ENCODE measurements at places on chromosomes 1 and 21. TPM values are rescaled to one million over a fixed set of nuclear protein-coding genes. Genes with fewer than 3 reads are reported as not detected.

DNA sequence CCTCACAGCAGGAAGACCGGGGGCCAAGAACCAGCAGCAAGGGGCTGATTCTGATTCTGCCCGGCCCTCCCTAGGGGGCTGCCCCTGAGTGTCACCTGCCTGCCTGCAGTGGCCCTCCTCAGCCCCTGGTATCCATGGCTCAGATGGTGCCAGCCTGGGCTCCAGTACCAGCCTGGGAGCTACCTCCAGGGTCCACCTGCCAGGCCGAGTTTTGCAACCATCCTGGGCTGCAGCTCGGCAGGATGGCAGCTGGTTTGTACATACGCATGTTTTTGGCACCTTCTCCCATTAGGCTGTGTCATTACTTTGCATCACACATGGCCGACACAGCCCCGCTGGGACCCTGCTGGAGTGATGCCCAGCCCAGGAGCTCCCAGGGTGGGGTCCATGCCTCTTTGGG is 93.3 kb upstream of the WNT4 start:
- DNase-seq: no peak

DNA sequence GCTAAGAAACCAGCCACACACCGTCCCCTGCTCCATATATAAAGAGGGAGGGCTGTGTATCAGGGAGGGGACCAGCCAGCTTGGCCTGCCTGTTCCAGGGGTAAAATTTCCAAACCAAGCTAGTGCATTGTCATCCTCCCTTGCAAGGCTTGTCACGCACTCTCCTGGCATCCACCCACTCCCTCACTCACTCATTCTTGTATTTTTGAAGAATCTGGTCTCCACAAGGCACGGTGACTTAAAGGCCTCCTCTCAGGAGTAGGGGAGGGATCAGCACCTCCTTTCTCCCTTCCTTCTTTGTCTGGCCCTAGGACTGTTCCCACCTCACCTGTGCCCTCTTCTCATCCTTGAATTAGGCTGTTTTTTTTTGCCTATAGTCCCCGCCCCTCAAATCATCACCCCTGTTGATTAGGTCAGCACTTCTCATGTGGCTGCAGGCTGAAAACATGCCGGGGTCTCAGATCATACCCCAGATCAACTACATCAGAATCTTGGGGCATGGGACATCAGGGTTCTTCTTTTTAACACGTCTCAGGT is 5.0 kb downstream of the ABCA4 start:
- no peak for DNase-seq

GRCh38 chr1:214414691-214415090 is 133.7 kb downstream of the SMYD2 start:
- DNase-seq: no peak

DNA sequence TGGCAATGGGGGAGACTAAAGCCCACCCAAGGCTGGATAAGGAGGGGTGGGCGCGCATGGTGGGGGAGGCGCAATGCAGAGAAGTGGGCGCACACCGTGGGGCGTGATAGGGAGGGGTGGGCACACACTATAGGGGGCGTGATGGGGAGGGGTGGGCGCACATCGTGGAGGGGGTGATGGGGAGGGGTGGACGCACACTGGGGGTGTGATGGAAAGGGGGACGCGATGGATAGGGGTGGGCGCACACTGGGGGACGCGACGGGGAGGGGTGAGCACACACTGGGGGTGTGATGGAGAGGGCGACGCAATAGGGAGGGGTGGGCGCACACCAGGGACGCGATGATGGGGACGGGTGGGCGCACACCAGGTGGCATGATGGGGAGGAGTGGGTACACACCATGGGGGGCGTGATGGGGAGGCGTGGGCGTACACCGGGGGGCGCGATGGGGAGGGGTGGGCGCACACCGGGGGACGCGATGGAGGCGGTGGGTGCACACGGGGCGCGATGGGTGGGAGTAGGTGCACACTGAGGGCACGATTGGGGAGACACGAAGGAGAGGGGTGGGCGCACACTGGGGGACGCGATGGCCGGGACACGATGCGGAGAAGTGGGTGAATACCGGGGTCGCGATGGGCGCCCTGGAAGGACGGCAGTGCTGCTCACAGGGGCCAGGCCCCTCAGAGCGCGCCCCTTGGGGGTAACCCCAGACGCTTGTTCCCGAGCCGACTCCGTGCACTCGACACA is 929 bp downstream of the SUMO3 start:
- DNase-seq: no peak

DNA sequence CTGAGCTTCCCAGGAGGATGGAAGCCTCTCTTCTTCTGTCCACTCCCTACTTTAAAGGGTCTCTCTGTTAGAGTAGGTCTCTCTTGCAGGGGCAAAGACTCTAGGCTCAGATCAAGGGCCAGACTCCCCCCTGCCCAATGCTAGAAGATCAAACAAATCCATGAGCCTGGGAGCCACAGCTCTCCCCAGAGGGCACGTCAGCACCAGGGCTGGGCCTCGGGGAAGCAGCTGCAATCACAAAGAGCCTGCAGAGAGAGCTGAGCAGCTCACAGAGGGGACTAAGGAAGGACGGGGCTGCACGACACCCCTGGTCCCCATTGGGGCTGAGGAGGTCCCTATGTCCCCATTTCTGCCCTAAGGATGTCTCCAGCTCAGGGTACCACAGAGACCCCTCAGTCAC is 3.9 kb downstream of the CNTN2 start:
- no peak for DNase-seq

GRCh38 chr1:119808972-119809550 is 2.2 kb downstream of the REG4 start:
- peak; percentile 70 for DNase-seq

DNA sequence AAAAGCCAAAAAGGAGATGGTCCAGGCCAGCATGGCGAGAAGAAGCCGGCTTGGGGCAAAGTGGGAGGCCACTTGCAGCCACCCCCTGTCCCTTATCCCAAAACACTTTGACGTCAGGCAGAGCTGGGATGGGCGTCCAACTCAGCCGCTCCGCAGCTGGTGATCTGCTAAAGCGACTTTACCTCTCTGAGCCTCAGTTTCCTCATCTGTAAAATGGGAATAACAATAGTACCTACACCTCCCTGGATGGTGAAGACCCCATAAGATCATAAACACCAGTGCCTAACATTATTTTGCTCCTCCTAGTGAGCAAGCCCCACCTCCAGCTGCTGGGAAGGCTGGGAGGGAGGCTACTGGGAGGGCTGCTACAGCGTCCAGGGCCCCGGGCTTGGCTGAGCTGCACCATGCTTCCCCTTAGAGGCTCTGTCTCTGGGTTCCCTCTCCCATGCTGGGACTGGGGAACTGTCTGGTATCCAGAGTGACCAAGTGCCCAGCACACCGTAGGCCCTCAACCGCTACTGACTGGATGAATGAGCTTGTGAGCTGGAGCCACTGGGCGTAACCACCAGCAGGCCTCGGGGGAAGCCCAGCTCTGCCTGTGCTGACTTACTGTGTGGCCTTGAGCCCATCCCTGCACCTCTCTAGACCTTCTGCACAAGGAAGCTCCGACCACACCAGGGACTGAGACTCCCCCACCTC is 18.3 kb downstream of the IFFO2 start:
- DNase-seq: no peak

GRCh38 chr1:186618401-186619170 is 61.6 kb downstream of the PTGS2 start:
- DNase-seq: peak; percentile 2

DNA sequence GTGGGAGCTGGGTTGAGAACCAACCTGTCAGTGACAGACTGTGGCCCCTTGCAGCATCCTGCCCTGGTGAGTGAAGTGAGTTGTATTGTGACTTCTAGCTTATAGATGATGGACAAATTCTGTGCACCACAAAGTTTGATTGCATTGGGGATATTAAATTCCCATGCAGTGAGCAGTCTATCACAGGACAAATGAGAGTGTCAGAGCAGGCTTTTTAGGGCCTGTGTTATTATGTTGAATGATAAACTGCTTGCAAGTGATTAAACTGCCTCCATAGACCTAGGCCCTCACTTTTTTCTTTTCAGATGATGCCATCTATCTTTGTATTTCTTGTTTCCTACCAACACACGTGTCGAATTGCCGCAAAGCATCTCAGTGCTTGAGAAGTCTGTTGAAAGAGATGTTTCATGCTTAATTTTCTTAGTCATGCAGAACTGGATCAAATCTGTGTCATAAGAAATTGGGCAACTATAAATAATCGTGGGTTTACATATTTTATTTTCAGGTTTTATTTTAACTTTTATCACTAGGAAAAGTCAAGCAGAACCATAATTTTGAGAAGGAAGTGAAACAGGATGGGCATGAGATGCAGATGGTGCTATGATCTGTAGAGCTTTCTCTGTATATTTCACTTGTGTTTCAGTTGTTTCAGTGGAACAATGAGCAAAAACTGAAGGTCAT is 199.2 kb downstream of the S1PR1 start:
- DNase-seq: no peak

DNA sequence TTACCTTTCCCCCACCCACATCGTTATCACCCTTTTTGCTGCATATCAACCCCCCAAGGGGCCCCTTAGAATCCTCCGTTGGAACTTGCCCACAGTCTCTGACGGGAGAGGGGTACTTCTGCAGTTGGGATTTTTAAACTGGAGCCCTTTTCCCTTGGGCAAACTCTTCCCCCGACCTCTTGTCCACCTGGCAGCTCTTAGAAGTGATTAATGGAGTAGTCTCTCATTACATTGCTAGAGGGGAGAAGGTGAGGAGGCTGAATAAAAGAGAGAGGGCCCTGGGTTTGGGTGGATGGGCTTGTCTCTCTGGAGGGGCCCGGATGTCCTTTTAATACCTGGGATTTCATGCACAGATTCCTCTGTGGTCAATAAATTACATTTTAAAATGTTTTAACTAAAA is 27.2 kb upstream of the TSPAN2 start:
- no peak for DNase-seq

- DNase-seq: no peak
Measured at GRCh38 chr1:156268336-156268735, 14.3 kb downstream of the SMG5 start.

GRCh38 chr1:213727853-213728592 is 259.8 kb upstream of the PROX1 start:
- no peak for DNase-seq

GRCh38 chr1:44842862-44843655 is at the start of gene PTCH2:
Gene PTCH2, minus strand, starts transcription at chr1:44843253. Its CDS starts 321 bp downstream, at chr1:44842932.
- DNase-seq: no peak

DNA sequence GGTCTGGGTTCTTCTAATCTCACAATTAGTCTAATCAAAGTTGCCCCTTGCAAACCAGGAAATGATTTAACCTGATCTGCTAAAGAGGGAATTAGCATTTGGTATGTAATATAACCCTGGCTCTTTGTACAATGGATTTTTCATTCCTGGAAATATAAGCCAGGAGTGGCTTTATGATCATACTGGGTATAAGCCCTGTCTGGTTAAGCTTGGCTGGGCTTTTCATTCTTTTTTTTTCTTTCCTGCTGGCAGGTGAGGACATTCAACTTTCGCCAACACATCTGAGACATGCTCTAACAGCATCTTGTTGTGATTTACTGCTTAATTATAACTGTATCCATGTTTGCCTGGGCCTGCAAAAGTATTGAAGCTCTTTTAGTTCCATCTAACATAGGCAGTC is 20.4 kb upstream of the SDE2 start:
- no peak for DNase-seq

DNA sequence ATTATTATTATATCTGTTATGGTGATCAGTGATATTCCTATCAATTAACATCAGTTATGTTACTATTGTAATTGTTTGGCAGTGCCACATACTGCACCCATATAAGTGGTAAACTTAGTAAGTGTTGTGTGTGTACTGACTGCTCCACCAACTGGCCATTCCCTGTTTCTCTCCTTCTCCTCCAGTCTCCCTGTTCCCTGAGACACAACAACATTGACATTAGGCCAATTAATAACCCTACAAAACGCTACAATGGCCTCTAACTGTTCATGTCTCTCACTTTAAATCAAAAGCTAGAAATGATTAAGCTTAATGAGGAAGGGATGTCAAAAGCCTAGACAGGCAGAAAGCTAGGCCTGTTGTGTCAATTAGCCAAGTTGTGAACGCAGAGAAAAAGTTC is 6.6 kb upstream of the THRAP3 start:
- no peak for DNase-seq

DNA sequence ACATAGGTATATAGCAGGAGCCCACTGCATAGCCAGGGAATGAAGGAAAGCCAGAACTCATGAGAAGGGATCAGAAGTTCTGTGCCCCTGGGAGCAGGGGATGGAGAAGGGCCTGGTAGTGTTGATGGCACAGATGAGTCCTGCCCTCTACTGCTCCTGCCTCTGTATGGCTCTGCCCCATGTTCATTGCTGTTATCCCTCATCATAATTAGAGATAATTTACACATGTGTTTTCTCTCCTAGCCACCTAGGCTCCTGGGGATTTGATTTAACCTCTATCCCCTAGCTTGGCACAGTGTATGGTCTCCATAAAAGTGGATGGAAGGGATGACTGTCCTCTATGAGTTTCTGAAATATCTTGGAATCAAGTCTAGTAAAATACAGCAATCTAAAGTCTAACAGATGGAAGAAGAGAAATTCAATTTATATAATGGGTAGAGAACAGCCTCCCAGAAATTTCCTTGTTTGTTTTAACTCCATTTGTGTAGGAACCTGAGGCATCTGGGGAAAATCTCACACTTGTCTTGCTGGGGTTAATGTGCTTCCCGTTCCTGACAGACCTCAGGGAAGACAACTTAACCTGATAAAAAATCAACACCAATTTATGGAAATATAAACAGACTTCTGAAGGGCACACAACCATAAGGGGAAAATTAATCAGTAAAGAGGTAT is 393.8 kb downstream of the HHAT start:
- DNase-seq: no peak

GRCh38 chr1:110765640-110766335 is 91.0 kb upstream of the KCNA3 start:
- DNase-seq: peak; percentile 24

DNA sequence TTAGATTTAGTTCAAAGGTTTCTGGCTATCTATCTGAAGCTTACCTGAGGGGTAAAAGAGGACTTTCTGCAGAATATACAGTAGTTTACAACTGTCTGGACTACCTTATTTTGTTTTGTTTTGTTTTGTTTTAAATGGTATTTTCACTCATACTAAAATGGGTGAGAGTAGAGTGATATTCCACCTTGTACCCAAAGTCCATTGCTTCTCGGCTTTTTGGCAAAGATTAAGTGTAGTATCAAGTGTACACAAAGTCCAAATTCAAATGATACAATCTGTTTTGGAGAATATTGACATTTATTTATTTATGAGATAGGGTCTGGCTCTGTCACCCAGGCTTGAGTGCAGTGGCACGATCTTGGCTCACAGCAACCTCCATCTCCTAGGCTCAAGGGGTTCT is 11.7 kb upstream of the SMG7 start:
- DNase-seq: no peak

The AZIN2 gene
- total RNA-seq: 2.1 TPM

The TNFRSF9 gene
- total RNA-seq: 273 TPM

The ST7L gene
- total RNA-seq: 11.6 TPM

The THEM5 gene
- total RNA-seq: not detected

The ADGRL2 gene
- total RNA-seq: not detected

The ZFP69B gene
- 5.6 TPM for total RNA-seq

The GPR37L1 gene
- not detected for total RNA-seq

The DMRTA2 gene
- not detected for total RNA-seq

The TINAGL1 gene
- total RNA-seq: not detected

The IFI44 gene
- 7.6 TPM for total RNA-seq

The C8A gene
- not detected for total RNA-seq

The SLC26A9 gene
- not detected for total RNA-seq

The BLZF1 gene
- total RNA-seq: 17.4 TPM

The OR14K1 gene
- not detected for total RNA-seq

The CFHR3 gene
- total RNA-seq: not detected

The OR2T6 gene
- total RNA-seq: not detected

The AVPR1B gene
- total RNA-seq: not detected

The SYT14 gene
- total RNA-seq: not detected

The GPX7 gene
- total RNA-seq: 30.0 TPM
